Pulmonary artery endothelial cell (primary cell): ENCODE measurements at places on chromosomes 7 and 10. TPM values are rescaled to one million over a fixed set of nuclear protein-coding genes. Genes with fewer than 3 reads are reported as not detected.

DNA sequence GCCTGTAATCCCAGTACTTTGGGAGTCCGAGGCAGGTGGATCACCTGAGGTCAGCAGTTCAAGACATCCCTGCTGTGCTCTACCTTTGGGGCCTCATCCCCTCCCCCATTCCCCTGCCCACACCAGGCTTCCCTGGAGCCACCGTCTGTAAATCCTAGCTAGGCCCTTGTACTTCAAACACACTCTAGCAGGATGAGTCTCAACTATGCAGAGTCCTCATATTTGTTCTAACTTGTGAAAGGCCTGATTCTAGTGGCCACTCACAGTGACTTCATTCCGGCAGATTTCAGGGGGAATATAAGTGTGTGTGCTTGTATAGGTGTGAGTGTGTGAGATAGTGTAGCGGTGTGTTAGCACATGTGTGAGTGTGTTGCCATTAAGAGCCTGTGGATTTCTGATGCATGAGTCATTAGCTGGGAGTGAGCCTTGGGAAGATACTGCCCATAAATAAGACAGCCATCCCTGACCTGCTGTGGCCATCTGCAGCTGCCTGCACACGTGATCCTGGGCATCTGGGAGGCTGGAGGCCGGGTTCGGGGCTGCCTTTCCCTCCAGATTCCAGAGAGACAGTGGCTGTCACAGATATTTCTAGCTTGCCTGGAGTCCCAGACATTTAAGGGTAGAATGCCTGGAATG, 1.7 kb upstream of the NEURL1 start:
- peak; percentile 35 for DNase-seq

SAP25 gene
- 0.11 TPM in 1 of 2 replicates, not detected in the other for total RNA-seq

AKR1E2 gene
- 3.4 and 21.5 TPM in 2 replicates for total RNA-seq

DNA sequence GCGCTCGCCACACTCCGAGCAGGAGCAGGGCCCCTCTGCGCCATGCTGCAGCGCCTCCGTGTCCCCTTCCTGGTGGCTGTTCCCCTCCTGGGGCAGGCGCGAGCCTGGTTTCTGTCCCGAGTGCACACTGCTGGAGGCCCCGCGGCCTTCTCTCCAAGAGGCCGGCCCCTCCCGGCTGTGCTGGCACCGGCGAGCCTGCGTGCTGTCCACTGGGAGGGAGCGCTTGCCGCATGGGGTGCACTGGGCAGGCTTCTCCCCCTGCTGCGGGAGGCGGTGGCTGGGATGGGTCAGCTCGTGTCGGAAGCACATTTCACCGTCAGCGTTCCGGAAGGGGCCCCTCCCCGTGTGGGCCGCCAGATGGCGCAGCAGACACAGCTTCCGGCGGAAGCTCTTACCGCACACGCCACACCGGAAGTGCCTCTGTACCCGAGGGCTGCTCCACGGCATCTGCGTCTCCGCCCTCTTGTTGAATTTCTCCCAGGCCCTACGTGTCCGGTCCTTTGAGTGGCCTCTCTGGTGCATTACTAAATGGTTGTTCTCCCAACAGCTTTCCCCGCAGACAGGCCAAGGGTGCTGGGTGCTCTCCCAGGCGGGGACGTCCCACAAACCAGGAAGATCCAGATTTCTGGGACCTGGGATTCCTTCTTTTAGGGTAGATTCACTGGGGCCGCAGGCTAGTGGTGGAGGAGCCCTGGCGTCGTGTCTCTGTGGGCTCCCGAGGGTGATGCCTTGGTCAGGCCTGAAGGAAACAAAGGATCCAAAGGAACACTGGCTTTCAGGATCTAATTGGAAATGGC, 18.7 kb downstream of the ZNF786 start:
- no peak for DNase-seq

- no peak for DNase-seq
Observed at GRCh38 chr10:125711110-125711750, 8.3 kb upstream of the EDRF1 start.
